SW480 (cell line): ENCODE measurements at places on chromosomes 3 and 15.
A peak's percentile ranks its signal among the peaks of the same experiment; 100 is the strongest.

- peak; percentile 63 for DNase-seq
Observed at GRCh38 chr3:15332405-15333098, at the start of gene SH3BP5. SH3BP5 (minus strand) TSS chr3:15332586; CDS start chr3:15332408, 178 bp downstream.

DNA sequence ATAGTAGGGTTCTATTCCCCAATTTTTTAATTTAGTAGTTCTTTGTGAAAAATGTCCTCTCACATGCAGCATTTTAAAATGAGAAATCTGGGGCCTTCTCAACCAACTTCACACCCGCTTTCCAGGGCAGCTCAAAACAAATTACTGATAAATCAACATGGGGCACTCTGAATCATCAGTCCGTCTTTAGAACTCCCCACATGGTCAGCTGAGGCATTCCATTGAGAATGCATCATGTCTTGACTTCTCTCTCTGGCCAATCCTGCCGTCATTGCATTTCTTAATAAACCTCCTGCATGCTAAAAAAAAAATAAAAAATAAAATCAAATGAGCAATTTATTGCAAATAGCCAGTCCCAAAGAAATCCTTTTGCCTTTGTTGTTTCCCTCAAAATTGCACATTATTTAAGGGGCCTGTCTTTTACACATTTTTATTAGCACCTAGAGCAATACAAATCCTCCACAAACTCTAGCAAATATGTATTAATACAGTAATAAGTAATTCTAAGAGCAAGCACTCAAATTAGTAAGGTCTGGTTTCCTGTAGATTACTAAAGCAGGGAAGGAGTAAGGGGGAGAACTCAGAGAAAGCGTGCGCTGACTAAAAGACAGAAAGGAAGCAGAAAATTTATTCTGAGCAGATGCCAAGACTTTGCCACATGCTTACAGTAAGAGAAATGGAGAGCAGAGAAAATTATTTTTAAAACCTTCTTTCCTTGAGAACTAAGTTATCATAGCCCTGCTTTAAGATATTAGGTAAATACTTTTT is 175.7 kb downstream of the TNIK start:
- no peak for DNase-seq

DNA sequence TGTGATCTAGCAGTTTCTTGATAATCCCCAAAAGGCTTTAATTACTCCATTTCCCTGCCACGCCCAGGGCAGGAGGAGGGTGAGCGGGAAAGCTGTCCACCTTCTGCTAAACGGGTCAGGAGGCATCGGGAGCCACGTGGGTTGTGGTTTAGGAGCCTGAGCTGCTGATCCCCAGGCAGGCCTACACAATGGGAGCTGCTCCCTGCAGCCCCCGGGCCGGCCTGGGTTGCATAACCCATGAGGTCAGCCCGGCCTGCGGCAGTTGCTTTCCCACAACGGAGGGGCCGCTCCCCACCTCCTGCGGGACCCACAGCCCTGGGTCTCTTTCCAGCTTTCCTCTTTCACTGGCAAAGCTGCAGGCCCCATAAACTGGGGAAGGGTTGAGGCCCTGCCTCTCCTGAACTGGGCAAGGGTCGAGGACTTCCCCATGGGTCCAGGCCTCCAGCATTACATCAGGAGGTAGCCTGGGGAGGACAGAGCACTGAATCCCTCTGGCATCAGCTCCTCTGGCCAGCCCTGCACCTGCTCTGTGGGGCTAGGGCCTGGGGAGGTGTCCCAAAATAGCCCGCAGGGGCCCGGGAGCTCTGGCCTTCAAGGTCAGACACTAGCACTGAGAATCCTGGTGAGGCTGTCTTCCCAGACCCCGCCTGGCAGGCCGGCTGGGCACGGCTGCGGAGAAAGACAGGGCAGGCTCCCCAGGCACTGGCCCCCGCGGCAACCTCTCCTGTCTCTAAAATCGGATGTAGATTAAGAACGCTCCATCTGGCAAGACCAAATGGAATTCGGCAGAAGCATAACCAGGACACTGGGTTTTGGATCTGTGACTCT is 47.3 kb downstream of the ZDHHC19 start:
- peak; percentile 47 for DNase-seq

DNA sequence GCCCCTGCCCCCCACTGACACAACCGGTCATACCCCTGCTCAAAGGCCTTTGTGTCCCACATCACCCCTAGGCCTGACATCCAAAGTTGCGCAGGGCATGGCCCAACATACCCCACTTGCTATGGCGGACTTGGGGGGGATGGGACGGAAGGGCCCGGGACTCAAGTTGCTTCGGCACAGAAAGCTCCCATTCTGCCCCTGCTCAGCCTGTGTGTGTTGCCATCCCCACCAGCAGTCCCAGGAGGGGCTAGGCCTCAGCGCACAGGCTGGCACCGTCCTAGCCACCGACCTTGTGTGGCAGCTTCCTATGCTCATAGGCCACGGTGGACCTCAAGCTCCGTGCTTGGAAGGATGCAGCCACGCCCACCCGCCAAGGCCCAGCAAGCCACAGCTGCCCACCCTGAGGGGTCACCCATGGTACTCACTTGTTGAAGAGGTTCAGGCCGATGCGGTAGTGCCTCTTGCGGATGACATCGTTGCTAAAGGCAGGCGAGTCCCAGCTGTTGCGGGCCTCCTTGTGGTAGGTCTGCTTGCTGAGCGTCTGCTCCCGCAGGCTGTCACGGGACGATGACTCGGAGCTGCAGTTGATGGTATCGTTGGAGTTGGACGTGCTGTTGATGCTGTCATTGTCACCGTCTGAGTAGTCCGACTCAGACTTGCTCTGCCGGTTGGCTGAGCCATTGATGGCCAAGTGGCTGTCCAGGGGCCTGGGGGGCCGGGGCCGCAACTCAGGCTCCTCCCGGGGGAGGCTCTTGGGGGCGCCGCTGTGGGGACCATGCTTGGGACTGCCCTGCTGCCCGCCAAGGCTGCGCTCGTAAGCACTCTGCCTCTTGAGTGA is 93.9 kb upstream of the RPL32 start:
- DNase-seq, result no peak

DNA sequence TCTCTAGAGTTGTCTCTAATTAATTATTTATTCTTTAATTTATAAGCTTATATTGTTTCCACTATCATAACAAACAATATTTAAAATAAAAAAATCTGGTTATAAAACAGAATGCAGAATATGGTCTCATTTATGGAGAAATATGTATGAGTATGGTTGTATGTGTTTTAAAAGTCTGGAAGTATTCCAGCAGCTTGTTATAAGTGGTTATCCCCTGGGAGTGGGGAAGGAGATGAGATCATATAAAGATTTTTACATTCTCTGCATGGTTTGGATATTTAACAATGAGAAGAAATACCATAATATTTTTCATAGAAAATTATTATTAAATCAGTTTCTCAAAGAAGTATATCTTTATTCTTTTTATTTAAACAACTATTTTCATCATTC is 135.4 kb upstream of the MB21D2 start:
- no peak for DNase-seq
